ENCODE measurements at places on chromosomes 2 and 18.

GRCh38 chr2:221310730-221311129 is 261.4 kb downstream of the EPHA4 start:
- DNase-seq = no peak

DNA sequence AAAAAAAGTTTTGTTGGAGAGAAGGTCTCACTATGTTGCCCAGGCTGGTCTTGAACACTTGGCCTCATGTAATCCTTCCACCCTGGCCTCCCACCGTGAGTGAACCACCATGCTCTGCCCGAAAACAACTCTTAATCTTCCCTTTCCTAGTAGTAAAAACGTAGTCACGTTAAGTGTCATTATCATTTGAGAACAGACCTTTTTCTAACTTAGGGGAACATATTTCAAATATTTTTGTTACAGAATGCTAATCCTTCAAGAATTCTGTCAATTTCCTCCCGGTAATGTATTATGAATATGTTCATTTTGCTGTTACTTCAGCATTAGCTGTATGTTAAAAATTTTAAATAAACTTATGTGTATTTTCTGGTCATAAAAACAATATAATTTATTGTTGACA is 49.7 kb downstream of the MTA3 start:
- no peak for DNase-seq

DNA sequence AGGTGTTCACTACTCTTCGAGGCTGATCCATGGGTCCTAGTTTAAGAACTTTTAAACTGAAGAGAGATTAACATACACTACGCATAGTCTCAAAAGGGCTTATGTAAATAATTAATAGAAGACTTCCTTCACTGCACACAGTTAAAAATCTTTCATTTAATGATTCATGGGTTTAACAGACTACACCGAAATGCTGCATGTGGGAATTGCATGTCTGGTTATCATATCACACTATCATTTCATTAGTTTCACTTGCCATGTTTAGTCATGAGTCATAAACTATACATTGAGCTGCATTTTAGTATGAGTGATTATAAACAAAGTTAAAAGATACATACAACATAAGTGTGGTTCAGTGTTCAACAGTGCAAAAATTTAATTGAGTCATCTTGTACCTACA is 31.2 kb downstream of the GLS start:
- no peak for DNase-seq

DNA sequence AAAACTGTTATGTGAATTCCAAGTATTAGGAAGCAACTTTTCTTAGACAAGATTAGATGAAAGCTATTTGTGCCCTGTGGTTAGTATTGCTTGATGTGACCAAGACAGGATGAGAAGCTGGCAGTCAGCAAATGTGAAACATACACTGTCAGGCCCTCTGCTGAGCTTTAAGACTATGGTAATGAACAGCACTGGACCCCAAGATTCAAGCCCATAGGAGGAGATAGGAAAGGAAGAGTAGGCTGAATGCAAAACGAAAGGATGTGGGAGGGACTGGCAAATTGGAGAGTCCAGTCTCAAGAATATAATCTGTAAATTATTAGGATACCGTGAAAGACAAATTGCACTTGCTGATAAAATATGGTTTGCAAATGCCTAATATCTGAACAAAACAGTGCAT is 16.4 kb downstream of the BZW1 start:
- DNase-seq = no peak

- no peak for DNase-seq
Measured at GRCh38 chr2:173307293-173307692, 47.4 kb upstream of the CDCA7 start.

DNA sequence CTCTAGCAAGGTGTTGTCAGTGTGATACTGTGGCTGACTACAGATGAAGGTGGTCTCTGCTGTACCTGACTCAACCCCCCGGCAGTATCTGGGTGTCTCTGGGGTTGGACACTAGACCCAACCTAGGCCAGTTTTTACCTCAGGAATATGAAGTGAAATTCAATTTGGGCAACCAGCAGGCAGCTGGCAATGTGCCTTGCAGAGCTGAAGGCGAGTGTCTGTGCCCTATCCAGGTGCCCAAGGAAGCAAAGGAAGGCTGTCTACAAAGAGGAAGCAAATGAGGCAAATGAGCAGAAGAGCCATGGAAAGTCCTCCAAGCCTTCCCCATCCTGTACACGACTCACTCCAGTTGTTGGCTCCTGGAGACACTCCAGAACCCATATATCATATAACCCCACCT is 264.6 kb upstream of the AGAP1 start:
- DNase-seq = no peak

All from NCI-H1092 treated with DMSO at 0.1 percent for 48 hours (cell line).